T-cell (primary cell): ENCODE measurements at places on chromosomes 6 and 20.

GRCh38 chr20:2164421-2164820, 62.8 kb downstream of the STK35 start:
- no peaks in the 10 kb centered on the region for H3K4me1 ChIP-seq
- no peak for DNase-seq
- H3K4me3 ChIP-seq: no peak overlapping the region
- no peaks in the 10 kb centered on the region for H3K27me3 ChIP-seq
- H3K36me3 ChIP-seq: no peaks in the 10 kb centered on the region

- H3K4me1 ChIP-seq: peaks cover 15% of the 10 kb centered on the region
- no peak overlapping the region for H3K4me3 ChIP-seq
- no peaks in the 10 kb centered on the region for H3K27me3 ChIP-seq
- H3K27ac ChIP-seq: no peak overlapping the region
- no peak for DNase-seq
Measured at GRCh38 chr20:53321596-53321995, 272.0 kb downstream of the ZNF217 start.

- H3K4me1 ChIP-seq: peaks cover 13% of the 10 kb centered on the region
- H3K27ac ChIP-seq: peak overlapping the region; percentile 60
- H3K27me3 ChIP-seq: no peaks in the 10 kb centered on the region
- DNase-seq: no peak
- H3K4me3 ChIP-seq: peak overlapping the region; percentile 57
Measured at GRCh38 chr6:31829633-31830283, 2.2 kb downstream of the HSPA1B start.

DNA sequence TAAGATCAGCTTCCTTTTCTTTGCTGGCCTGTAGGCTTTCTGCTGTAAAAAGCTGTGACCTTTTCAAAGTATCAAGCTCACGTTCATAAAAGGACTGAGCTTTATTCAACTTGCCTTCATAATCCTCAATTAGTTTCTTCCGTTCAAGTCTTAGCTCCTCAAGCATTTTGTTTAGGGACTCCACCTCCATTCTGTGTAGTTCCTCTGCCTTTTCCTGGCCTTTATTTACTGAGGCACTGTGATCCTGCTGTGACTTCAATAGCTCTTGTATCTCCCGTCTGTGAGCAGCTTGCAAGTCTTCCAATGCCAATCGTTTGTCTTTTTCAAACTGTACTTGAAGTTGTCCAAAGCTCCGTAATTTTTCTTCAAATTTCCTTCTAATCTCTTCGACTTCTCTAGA, 54.4 kb downstream of the FAM184A start:
- no peak overlapping the region for H3K4me3 ChIP-seq
- H3K36me3 ChIP-seq: no peaks in the 10 kb centered on the region
- H3K27ac ChIP-seq: no peak overlapping the region
- H3K4me1 ChIP-seq: no peaks in the 10 kb centered on the region
- no peak for DNase-seq

- H3K4me3 ChIP-seq: no peak overlapping the region
- no peaks in the 10 kb centered on the region for H3K4me1 ChIP-seq
- H3K36me3 ChIP-seq: no peaks in the 10 kb centered on the region
- H3K27me3 ChIP-seq: no peaks in the 10 kb centered on the region
- DNase-seq: no peak
- H3K27ac ChIP-seq: no peak overlapping the region
Measured at GRCh38 chr6:29227235-29227634, 56.5 kb downstream of the OR2J2 start.

- no peaks in the 10 kb centered on the region for H3K27me3 ChIP-seq
- no peak for DNase-seq
- no peak overlapping the region for H3K27ac ChIP-seq
- peaks cover 7% of the 10 kb centered on the region for H3K4me1 ChIP-seq
- H3K36me3 ChIP-seq: no peaks in the 10 kb centered on the region
- H3K4me3 ChIP-seq: no peak overlapping the region
Measured at GRCh38 chr6:138958595-138958994, 29.5 kb downstream of the REPS1 start.

- no peaks in the 10 kb centered on the region for H3K36me3 ChIP-seq
- H3K4me3 ChIP-seq: no peak overlapping the region
- no peak for DNase-seq
- no peaks in the 10 kb centered on the region for H3K4me1 ChIP-seq
Measured at GRCh38 chr6:56572788-56573471, 69.8 kb downstream of the DST start.

DNA sequence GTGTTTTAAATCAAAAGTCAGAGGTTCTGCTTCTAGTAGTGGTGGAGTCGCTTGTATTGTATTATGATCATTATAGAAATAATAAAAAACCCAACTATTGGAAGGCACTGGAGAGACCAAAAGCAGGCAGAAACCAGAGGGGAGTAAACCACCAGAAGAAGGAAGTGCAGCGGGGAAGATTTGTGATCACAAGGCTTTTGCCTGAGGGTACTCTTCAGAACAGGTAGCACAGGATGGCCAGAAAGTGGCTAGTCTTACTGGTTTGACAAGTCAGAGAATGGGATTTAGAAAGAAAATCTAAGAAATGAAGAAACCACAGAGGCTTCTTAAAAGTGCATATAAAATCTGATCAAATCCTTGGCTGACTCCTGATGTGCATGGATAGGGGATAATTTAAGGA, 24.0 kb downstream of the MAPK13 start:
- H3K4me3 ChIP-seq: no peak overlapping the region
- H3K27ac ChIP-seq: no peak overlapping the region
- no peaks in the 10 kb centered on the region for H3K36me3 ChIP-seq
- no peaks in the 10 kb centered on the region for H3K4me1 ChIP-seq
- no peak for DNase-seq
- no peaks in the 10 kb centered on the region for H3K27me3 ChIP-seq

GRCh38 chr20:33079259-33079658, at the start of gene BPIFB4:
TSS of gene BPIFB4 (plus strand) at chr20:33079643. CDS start at chr20:33081527, 1,884 bp downstream.
- peaks cover 3% of the 10 kb centered on the region for H3K4me1 ChIP-seq
- no peak within 1 kb of the TSS for H3K4me3 ChIP-seq
- no peak within 1 kb of the TSS for H3K27ac ChIP-seq
- no peaks in the 10 kb centered on the region for H3K36me3 ChIP-seq
- no peak for DNase-seq

DNA sequence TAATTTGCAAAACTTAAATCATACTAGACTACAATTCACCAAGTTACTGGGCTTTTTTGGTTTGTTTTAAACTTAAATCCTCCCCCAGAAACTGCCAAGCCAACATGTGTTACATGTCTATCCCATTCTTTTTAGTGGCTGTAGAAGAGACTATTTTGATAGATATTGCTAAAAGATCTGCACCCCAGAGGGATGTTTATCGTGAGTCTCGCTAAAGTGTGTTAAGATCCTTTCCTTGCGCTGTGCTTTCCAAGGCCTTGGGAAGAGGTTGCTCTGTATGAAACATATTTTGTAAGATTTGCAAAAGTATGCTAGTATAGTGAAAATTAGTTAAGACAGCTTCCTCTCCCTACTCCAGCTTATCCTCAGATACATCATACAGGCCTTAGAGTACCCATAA, 63.0 kb downstream of the GPX5 start:
- no peak overlapping the region for H3K27ac ChIP-seq
- peaks cover 24% of the 10 kb centered on the region for H3K4me1 ChIP-seq
- H3K4me3 ChIP-seq: no peak overlapping the region
- H3K36me3 ChIP-seq: no peaks in the 10 kb centered on the region
- peaks cover 44% of the 10 kb centered on the region for H3K27me3 ChIP-seq

- H3K27ac ChIP-seq: peak overlapping the region; percentile 45
- peaks cover 81% of the 10 kb centered on the region for H3K4me1 ChIP-seq
- no peak for DNase-seq
- H3K27me3 ChIP-seq: no peaks in the 10 kb centered on the region
- H3K4me3 ChIP-seq: no peak overlapping the region
Measured at GRCh38 chr6:24864343-24864742, 65.6 kb upstream of the ARMH2 start.

DNA sequence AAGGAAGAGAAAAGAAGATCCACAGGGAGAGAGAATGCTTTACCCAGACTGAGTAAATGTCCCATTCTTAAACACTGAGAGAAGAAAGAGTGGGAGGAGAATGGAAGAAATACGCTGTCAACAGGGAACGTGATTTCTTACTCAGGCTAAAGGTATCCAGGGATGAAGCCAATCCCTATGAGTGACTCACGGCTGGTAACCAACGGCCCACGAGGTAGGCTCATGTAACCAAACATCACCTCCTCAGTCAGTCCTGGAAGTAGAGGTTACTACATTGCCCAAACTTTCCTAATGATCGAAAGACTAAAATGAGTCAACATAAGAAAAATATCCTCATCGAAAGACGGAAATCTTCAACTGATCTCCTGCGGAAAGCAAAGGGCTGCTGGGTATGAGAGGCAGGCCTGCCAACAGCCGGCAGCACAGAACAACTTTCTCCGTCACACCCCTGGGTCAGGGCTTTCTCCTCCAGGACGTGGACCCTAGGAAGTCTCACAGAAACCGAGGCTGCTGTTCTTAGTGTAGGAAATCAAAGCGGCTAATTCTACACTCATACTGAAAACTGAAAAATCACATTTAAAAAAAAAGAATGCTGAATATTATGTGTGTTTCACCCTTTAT, 292.6 kb downstream of the GMDS start:
- no peak overlapping the region for H3K27ac ChIP-seq
- DNase-seq: no peak
- no peaks in the 10 kb centered on the region for H3K36me3 ChIP-seq
- H3K4me3 ChIP-seq: no peak overlapping the region

GRCh38 chr6:134199848-134200606, 117.9 kb downstream of the SGK1 start:
- H3K27me3 ChIP-seq: no peaks in the 10 kb centered on the region
- no peak for DNase-seq
- no peak overlapping the region for H3K4me3 ChIP-seq

GRCh38 chr20:5859608-5860007, 90.7 kb downstream of the TRMT6 start:
- H3K36me3 ChIP-seq: peaks cover 3% of the 10 kb centered on the region
- no peak overlapping the region for H3K27ac ChIP-seq
- no peaks in the 10 kb centered on the region for H3K27me3 ChIP-seq
- no peak for DNase-seq
- no peaks in the 10 kb centered on the region for H3K4me1 ChIP-seq
- no peak overlapping the region for H3K4me3 ChIP-seq

- H3K4me1 ChIP-seq: peaks cover 44% of the 10 kb centered on the region
- peaks cover 8% of the 10 kb centered on the region for H3K36me3 ChIP-seq
- DNase-seq: no peak
Measured at GRCh38 chr6:36604090-36605060, 10.2 kb downstream of the SRSF3 start.

DNA sequence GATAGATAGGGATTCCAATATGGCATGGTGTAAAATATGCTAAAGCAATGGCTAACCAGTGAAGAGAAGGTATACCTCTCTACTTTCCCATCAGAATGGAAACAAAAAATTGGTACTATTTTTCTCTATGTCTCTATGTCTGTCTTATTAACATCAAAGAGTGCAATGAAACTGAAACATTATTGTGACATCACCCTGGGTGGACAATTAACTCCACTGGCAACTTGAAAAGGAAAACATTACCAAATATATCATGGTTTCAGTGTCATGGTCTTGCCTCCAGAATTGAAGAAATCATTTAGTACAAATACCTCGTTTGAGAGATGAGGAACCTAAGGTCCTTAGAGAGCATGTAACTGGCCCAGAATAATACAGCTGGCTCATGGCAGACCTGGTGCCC, 1132.5 kb upstream of the MAP3K7 start:
- H3K27ac ChIP-seq: no peak overlapping the region
- DNase-seq: no peak
- H3K4me1 ChIP-seq: no peaks in the 10 kb centered on the region
- no peaks in the 10 kb centered on the region for H3K27me3 ChIP-seq
- H3K4me3 ChIP-seq: no peak overlapping the region

- H3K4me1 ChIP-seq: no peaks in the 10 kb centered on the region
- DNase-seq: no peak
- no peaks in the 10 kb centered on the region for H3K27me3 ChIP-seq
- no peak overlapping the region for H3K4me3 ChIP-seq
- H3K36me3 ChIP-seq: peaks cover 25% of the 10 kb centered on the region
- H3K27ac ChIP-seq: no peak overlapping the region
Measured at GRCh38 chr20:34389206-34389953, 26.3 kb downstream of the ITCH start.

DNA sequence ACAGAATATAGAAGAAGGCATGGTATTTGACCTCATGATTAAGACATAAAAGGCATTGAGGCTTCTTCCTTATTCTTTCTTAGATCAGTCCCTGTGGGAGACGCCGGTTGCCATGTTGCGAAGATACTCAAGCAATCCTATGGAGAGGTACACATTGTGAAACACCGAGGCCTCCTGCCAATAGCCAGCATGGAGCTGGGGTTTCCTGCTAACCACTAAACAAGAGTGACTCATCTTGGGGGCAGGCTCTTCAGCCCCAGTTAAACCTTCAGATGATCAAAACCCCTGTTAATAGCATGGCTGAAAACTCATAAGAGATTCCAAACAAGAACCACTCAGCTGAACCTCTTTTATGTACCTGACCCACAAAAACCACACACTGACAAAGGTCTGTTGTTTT, 478.8 kb downstream of the CD83 start:
- no peaks in the 10 kb centered on the region for H3K36me3 ChIP-seq
- H3K27me3 ChIP-seq: no peaks in the 10 kb centered on the region
- peaks cover 3% of the 10 kb centered on the region for H3K4me1 ChIP-seq
- H3K27ac ChIP-seq: no peak overlapping the region

- H3K4me1 ChIP-seq: peaks cover 24% of the 10 kb centered on the region
- H3K27me3 ChIP-seq: no peaks in the 10 kb centered on the region
- peak; percentile 82 for DNase-seq
- peak within 1 kb of the TSS; percentile 97 for H3K4me3 ChIP-seq
Measured at GRCh38 chr20:297098-297924, at the start of gene ZCCHC3. TSS of gene ZCCHC3 (plus strand) at chr20:297570. CDS start at chr20:297587, 17 bp downstream.

GRCh38 chr20:24778585-24779031, 170.5 kb upstream of the CST7 start:
- peaks cover 51% of the 10 kb centered on the region for H3K27me3 ChIP-seq
- no peak overlapping the region for H3K27ac ChIP-seq
- no peaks in the 10 kb centered on the region for H3K36me3 ChIP-seq

GRCh38 chr6:6645261-6645917, 56.9 kb downstream of the LY86 start:
- no peak overlapping the region for H3K27ac ChIP-seq
- H3K4me3 ChIP-seq: no peak overlapping the region
- peaks cover 3% of the 10 kb centered on the region for H3K27me3 ChIP-seq

DNA sequence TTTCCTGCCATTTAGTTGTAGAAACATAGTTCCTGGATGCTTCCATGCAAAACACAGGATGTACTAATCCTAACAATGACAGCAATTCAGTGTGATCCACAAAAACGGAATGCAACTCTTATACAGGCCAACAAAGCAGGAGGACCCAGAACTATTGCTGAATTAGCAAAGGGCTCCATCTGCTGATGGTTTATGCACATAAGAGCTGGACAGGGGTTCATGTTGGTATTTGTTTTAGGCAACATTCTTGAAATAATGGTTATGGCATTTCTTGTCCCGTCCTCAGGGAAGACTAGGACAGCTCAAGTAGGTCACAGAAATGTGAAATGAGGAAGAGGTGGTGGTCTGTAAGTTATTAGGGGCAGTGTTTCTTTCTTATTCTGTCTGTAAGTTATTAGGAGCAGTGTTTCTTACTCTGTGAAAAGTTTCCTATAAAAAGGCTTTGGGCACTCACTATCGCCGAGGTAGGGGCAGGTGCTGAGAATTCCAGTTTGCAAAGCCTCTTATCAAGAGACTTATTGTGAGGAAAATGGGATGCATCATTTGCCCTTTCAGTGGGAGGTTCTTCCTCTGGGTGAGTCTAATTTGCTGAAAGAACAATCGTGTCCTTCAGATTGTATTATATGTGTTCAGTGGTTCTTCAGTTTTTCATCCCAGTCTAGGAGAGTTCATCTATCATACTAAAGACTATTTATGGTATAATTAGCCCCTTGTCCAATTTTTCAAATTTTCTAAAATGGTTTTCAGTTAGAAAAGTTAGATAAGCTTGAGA, 171.1 kb downstream of the MCHR2 start:
- H3K36me3 ChIP-seq: no peaks in the 10 kb centered on the region
- no peak overlapping the region for H3K4me3 ChIP-seq
- H3K27ac ChIP-seq: no peak overlapping the region
- H3K27me3 ChIP-seq: peaks cover 6% of the 10 kb centered on the region
